Thyroid gland (tissue), 4 donors: ENCODE measurements at places on chromosomes 4 and X. TPM values are rescaled to one million over a fixed set of nuclear protein-coding genes. Genes with fewer than 3 reads are reported as not detected.

DNA sequence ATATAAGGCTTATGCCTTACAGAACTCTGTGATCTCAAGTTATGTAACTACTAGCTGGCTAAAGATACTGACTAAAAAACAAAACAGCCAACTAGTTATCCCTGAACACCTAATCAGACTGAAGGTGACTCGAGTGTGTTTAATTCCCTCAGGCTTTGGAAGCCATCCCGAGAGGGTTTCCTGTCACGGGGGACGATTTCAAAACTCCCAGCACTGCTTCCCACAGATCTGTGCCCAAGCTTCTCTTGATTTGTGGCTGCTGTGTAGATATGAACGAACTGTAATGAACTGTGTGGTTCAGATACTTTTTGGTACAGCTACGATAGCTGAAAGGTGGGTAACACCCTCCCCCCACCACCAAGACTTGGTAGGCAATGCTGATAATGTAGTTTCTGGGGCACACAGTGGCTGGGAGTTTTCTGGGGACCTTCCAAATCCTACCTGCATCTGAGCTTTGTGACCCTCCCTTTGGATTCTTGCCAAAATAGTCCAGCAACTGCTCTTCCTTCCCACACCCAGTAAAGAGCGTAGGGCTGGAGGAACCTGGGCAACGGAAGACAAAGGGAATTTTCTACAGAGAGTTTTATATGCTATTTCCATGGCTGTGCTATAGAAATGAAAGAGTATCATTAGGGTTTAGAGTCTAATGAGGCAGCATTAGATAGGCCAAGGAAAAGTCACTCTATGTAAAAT is 148.8 kb downstream of the MGST2 start:
- H3K4me1 ChIP-seq: peaks cover 6% of the 10 kb centered on the region
- no peak overlapping the region for H3K27ac ChIP-seq
- no peaks in the 10 kb centered on the region for H3K27me3 ChIP-seq
- H3K36me3 ChIP-seq: no peaks in the 10 kb centered on the region
- H3K4me3 ChIP-seq: no peak overlapping the region
- peak; percentile 14 for DNase-seq

GRCh38 chr4:7045961-7046921 is 3.1 kb downstream of the TADA2B start:
- peaks cover 32% of the 10 kb centered on the region for H3K4me1 ChIP-seq
- peak; percentile 63 for DNase-seq
- peak overlapping the region; percentile 1 for H3K4me3 ChIP-seq
- no peaks in the 10 kb centered on the region for H3K27me3 ChIP-seq
- H3K36me3 ChIP-seq: no peaks in the 10 kb centered on the region

GRCh38 chr4:181637186-181638105 is 605.8 kb upstream of the TENM3 start:
- H3K4me1 ChIP-seq: no peaks in the 10 kb centered on the region
- DNase-seq: no peak
- no peaks in the 10 kb centered on the region for H3K27me3 ChIP-seq
- H3K27ac ChIP-seq: no peak overlapping the region
- no peaks in the 10 kb centered on the region for H3K36me3 ChIP-seq
- H3K4me3 ChIP-seq: no peak overlapping the region

GRCh38 chrX:50430917-50431575 is 39.6 kb downstream of the DGKK start:
- H3K4me1 ChIP-seq: no peaks in the 10 kb centered on the region
- no peak overlapping the region for H3K4me3 ChIP-seq
- H3K27ac ChIP-seq: no peak overlapping the region

DNA sequence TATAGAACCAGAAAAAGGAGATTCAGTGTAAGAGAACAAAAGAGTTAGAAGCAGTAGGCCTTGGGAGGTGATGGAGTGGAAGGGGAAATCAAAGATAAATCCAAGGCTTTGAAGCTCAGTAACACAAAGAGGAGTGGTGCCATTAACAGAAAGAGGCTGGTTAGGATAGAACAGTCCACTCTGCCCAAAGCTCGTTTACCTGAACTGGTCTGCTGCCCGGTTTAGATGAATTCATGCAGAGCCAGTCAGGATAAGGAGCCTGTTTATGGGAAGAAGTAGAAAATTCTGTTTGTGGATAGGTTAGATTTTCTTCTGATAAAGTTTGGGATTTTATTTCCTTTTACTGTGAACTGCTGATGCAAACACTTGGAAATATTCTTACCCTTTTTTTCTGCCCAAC is 80.6 kb downstream of the HMGB2 start:
- no peak overlapping the region for H3K27ac ChIP-seq
- H3K4me3 ChIP-seq: no peak overlapping the region
- H3K4me1 ChIP-seq: no peaks in the 10 kb centered on the region
- H3K36me3 ChIP-seq: no peaks in the 10 kb centered on the region

CT47B1 gene
- total RNA-seq: not detected

BCOR gene
- total RNA-seq: 44.6 TPM

GRCh38 chr4:52640808-52641565 is 18.1 kb downstream of the USP46 start:
- peaks cover 28% of the 10 kb centered on the region for H3K4me1 ChIP-seq
- DNase-seq: no peak
- no peaks in the 10 kb centered on the region for H3K27me3 ChIP-seq
- H3K36me3 ChIP-seq: no peaks in the 10 kb centered on the region

- DNase-seq: peak; percentile 53
- no peaks in the 10 kb centered on the region for H3K27me3 ChIP-seq
- peak overlapping the region; percentile 48 for H3K4me3 ChIP-seq
- H3K4me1 ChIP-seq: no peaks in the 10 kb centered on the region
These were observed 660 bp upstream of the HSPA4L start for GRCh38 chr4:127781300-127782024.

PABPC4L gene
- total RNA-seq: 5.1 TPM

DNA sequence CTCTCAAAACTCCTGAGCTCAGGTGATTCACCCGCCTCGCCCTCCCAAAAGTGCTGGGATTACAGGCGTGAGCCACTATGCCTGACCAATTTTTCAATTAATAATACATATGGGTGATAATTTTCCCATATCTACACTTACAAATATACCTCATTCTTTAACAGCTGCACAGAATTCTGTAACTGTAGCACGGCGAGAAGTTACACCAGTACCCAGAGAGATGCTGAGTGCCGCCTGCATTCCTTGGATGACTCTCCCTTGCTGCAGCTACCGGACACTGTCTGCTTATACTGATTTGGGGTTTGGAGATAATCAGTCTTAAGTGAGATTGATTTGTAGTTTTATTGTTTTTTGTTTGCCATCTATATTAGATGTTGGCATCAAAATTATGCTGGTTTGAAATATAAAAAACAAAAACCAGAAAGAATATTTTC is 5.8 kb downstream of the TIFA start:
- no peaks in the 10 kb centered on the region for H3K36me3 ChIP-seq
- peak overlapping the region; percentile 85 for H3K27ac ChIP-seq
- peaks cover 29% of the 10 kb centered on the region for H3K4me1 ChIP-seq
- no peaks in the 10 kb centered on the region for H3K27me3 ChIP-seq
- DNase-seq: no peak
- H3K4me3 ChIP-seq: no peak overlapping the region

DNA sequence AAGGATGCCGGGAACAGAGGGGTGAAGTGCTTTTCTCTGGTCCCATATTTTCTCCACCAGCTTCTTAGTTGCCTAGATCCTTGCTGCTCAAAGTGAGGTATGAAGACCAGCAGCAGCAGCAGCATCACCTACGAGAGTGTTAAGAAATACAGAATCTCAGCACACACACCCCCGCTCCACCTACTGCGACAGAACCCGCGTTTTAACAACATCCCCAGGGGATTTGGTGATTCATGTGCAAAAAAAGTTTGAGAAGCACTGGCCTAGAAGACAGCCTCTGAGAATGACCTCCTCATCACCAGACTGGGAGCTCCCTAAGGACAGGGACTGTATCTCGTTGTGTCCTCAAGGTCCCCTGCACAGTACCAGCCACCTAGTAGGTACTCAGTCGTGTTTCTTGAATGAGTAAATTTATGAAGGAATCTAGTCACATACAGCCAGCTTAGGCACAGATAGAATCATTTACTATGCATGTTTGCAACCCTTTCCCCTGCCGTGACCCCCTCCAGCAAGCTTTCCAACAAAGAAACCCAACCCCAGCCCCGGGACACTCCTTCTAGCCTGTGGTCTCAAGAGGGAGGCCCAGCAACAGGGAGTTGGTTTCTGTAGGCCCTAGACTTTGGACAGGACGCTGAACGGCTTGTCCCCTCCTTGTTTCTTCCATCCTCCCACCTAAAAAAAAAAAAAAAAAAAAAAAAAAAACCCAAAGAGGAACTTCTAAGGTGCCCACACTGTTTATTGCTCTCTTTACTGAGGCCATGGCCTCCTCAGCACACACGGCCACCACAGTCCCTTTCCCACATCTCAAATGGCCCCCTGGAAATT is 21.5 kb downstream of the RTL5 start:
- no peak overlapping the region for H3K27ac ChIP-seq
- DNase-seq: no peak
- H3K36me3 ChIP-seq: no peaks in the 10 kb centered on the region
- no peak overlapping the region for H3K4me3 ChIP-seq
- H3K27me3 ChIP-seq: no peaks in the 10 kb centered on the region

CLNK gene
- total RNA-seq: not detected

DNA sequence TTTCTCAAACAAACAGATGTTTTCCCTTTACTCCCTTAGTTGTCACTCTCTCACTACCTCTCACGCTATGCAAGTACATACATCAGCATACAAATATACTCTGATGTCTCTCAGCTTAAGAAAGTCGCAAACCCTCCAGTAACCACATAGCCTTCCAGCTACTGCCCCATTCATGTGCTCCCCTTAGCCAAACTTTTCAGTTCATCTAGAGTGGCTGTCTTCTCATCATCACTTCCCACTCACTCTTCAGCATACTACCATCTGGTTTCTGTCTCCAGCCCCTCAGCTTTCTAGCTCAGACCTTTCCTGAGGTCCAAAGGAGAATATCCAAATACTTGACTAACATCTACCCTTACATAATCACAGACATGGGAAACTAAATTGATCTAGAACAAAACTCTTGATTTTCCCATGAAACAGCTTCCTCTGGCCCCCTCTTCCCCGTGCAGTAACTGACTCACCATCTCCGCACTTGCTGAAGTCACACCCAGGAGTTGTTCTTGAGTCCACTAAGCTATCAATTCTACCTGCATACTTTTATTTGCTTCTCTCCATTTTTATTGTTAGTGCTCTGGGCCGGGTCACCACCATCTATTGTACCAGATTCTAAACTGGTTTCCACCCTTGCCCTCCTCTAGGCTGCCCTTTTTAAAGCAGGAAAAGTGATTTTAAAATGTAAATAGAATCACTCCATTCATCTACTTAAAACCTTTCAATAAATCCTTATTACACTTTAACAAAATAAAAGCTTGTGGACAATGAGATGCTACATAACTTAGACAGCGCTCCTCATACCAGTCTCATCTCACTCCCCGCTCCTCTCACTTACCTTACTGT is 57.2 kb downstream of the CASP6 start:
- no peaks in the 10 kb centered on the region for H3K4me1 ChIP-seq
- H3K27me3 ChIP-seq: no peaks in the 10 kb centered on the region
- H3K27ac ChIP-seq: no peak overlapping the region
- H3K36me3 ChIP-seq: no peaks in the 10 kb centered on the region

GRCh38 chr4:185743722-185744487 is 68.1 kb downstream of the SORBS2 start:
- H3K4me3 ChIP-seq: no peak overlapping the region
- no peak overlapping the region for H3K27ac ChIP-seq
- H3K27me3 ChIP-seq: no peaks in the 10 kb centered on the region
- no peaks in the 10 kb centered on the region for H3K36me3 ChIP-seq
- DNase-seq: no peak

- no peaks in the 10 kb centered on the region for H3K36me3 ChIP-seq
- peak overlapping the region; percentile 54 for H3K27ac ChIP-seq
- peaks cover 18% of the 10 kb centered on the region for H3K4me1 ChIP-seq
- no peaks in the 10 kb centered on the region for H3K27me3 ChIP-seq
These were observed 61.9 kb downstream of the SLC9A6 start for GRCh38 chrX:136047016-136047642.

SLC9B1 gene
- 1.1 TPM for total RNA-seq

DNA sequence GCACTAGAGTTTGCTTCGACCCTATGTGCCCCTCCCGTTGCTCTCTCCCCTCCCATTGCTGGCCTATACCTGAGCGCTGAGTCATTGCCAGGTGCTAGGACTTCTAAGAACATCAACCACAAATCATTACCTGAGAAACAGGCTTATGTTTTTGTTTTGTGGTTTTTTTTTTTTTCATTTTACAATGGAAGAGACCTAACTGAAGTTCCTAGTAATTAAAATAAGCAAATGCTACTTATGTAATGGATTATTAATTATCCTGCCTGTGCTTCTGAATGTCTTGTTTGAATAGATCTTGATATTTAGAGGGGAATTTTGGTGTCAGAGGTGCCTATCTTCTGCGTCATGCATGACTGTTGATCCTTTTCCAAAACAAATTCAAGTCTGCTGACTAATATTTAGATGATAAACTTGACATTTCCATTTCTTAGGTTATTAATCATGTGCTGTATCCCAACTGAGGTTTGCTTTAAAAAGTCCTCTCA is 275.4 kb upstream of the CPEB2 start:
- H3K4me1 ChIP-seq: no peaks in the 10 kb centered on the region
- H3K4me3 ChIP-seq: no peak overlapping the region

GRCh38 chr4:69881173-69881773 is 21.3 kb upstream of the SULT1E1 start:
- no peaks in the 10 kb centered on the region for H3K27me3 ChIP-seq
- H3K27ac ChIP-seq: no peak overlapping the region
- H3K36me3 ChIP-seq: no peaks in the 10 kb centered on the region
- H3K4me3 ChIP-seq: no peak overlapping the region
- DNase-seq: peak; percentile 22

DNA sequence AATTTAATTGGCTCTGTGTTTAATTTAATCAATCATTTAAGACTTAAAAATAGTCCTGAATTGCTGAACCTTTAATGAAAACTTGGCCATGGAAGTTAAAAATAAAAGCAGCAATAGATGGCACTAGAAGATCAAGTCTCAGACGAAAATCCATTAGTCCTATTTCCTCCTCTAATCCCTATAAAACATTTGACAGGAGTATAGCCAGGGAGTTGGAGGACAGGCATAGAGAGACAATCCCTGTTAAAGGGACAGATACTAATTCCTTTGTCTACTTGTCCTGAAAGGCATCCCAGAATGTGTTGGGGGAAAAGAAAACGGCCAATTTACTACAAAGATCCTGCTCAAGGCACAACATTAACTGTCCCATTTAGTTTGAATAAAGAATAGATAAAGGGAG is 276.3 kb upstream of the TACR3 start:
- no peaks in the 10 kb centered on the region for H3K4me1 ChIP-seq
- no peaks in the 10 kb centered on the region for H3K36me3 ChIP-seq
- no peak overlapping the region for H3K27ac ChIP-seq
- no peaks in the 10 kb centered on the region for H3K27me3 ChIP-seq
